ENCODE measurements at places on chromosomes 6 and 20.

DNA sequence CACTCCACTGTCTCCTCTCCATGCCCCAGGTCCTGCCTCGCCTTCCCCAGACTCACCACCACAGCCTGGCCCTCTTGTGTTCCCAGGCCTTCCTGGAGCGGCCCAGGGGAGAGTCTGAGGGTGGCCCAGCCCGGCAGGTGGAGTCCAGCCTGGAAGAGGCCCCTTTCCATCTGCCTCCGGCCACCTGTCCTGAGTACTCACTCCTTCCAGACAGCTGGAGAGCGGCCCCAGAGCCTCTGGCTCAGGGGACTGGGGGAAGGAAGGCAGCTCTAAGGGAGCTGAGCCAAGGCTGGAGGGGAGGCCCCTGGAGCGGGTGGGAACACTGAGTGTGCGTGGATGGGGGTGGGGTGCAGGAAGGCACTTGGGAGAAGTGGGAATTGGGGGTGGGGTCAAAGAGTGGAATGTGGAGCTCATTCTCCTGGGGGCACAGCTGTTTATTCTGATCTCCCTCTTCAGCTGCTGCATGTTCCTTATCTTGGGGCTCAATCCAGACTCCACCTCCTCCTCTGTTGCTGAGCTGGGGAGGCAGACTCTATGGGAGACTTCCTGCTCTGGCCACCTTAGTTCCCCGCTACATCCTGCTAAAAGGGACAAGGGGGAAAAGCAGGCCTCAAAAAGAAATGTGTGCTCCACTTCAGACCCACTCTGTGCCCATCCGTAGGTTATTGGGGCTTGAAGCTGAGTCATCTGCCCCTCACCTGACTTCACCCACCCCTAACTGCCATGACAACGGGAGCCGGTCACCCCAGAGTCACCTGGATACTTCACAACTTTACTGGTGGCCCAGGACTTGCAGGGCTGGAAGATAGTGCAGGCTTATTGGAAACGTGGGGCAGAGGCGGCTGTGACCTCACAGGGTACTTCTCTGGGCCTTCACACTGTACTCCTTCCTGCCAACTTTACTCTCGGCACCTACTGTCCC, 19.5 kb upstream of the TAF8 start:
- no peak for DNase-seq

GRCh38 chr6:169074526-169074925, 179.1 kb downstream of the THBS2 start:
- no peak for DNase-seq

GRCh38 chr6:117974914-117975627, 68.0 kb downstream of the SLC35F1 start:
- DNase-seq, result no peak

- no peak for DNase-seq
Measured at GRCh38 chr6:12010635-12011275, 1.4 kb upstream of the HIVEP1 start.

- no peak for DNase-seq
Measured at GRCh38 chr20:62413025-62413570, 6.0 kb upstream of the CABLES2 start.

DNA sequence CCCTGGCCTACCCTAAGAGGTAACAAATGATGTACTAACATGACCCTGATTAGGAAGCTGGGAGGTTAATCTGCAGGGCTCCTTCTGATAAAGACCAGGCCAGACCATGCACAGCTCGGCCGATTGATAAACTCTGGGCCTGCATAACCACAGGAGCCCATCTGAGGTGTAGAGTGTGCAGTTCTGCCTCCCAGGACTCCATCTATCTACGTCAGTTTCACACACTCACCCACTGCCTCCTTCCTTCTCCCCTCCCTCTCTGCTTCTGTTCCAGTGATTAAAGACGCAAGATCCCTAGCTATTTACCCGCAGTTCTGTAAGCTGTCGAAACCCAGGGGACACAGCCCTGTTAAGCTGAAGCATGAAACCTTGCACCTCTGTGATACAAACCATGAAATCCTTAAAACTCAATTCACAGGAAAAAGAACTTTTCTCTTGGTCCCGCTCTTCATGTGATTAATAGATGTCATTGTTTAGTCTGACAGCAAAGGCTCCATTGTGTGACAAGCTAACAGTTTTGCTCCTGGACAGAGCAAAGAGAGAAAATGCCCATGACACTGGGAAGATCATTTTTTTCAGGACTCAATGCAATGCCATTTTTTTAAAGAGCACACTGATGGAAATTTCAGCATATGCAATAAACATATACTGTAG, 470.6 kb downstream of the MAFB start:
- DNase-seq, result no peak
